Panc1 (cell line): ENCODE measurements at places on chromosomes 11 and 22. TPM values are rescaled to one million over a fixed set of nuclear protein-coding genes. Genes with fewer than 3 reads are reported as not detected.

The ST14 gene
- total RNA-seq = 1.8 TPM

The POTEH gene
- not detected for total RNA-seq

DNA sequence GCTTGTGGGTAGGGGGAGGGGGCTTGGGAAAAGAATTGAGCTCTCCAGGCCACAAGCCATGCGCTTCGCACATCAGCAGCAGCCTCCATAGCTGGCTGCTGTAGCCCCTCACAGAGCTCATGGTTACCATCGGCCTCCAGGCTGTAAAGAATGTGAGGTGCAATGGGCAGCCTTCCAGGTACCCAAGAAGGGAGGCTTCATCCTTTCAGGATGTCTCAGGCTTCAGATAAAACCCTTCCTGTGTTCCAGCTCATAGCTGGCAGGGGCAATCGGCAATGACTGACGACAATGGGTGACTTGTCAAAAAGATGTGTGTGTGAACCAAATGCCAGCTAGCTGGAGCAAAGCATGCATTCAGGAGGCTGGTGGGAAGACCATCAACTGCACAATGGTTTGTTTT, 102.0 kb downstream of the TIMP3 start:
- no peak for DNase-seq

DNA sequence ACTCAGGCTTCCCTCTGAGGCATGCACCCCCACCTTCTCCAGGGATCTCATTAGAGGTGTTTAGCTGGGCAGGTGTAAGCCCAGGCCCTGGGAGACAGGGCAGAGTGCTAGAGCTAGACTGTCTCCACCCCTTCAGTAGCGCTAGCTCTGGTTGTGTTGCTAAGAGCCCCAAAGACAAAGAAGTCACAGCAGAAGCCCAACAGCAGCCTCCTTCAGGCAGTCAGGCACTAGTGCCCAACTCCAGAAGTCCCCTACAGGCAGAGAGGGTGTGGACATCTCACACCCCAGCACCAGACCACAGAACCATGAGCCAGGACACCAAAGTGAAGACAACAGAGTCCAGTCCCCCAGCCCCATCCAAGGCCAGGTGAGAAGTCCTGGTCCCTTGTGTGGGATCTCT, at the start of gene CNGA4:
CNGA4 (plus strand) TSS at position 188 of the 400 bp plus-strand sequence; CDS start at position 306, 118 bp downstream.
- DNase-seq = no peak

The BBS1 gene
- total RNA-seq = 26.9 TPM

The GAL3ST3 gene
- not detected for total RNA-seq

- no peak for DNase-seq
Measured at GRCh38 chr11:133947321-133947756, 9.4 kb downstream of the IGSF9B start.

DNA sequence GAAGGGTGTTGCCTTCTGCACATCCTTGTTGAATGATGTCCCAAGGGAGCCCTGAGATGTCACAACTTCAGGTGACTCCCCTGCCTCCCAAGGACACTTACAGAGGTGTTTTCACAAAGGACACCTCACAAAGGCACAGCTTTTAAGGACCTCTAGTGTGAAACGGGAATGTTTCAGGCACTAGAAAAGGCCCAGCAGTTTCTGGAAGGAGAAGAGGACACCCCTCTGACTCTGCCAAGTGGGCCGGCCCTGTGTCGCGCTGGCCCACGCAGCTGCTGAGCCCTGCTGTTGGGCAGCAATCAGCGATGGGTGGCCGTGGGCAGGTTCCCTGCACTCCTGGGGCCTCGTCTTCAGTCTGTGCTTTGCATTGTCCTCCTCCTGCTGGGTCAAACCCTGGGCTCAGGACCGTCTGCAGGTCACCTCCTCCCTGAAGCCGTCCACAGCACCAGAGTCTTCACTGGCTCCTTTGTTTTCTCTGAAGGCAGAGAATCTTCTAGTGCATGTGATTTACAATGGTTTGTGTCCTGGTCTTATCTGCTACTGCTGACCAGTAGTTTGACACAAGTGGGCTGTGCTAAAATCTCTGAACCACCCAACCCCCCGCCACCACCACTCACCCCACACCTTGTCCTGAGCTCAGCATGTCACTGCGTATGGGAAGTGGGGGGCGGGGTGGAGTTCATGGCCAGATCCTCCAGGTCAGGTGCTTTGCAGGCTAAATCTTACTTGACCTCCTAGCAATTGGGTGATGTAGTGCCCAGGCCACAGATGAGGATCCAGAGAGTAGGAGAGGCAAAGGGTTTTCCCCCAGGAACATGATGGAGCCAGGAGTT, 3.2 kb downstream of the LINC01488 start:
- no peak for DNase-seq

DNA sequence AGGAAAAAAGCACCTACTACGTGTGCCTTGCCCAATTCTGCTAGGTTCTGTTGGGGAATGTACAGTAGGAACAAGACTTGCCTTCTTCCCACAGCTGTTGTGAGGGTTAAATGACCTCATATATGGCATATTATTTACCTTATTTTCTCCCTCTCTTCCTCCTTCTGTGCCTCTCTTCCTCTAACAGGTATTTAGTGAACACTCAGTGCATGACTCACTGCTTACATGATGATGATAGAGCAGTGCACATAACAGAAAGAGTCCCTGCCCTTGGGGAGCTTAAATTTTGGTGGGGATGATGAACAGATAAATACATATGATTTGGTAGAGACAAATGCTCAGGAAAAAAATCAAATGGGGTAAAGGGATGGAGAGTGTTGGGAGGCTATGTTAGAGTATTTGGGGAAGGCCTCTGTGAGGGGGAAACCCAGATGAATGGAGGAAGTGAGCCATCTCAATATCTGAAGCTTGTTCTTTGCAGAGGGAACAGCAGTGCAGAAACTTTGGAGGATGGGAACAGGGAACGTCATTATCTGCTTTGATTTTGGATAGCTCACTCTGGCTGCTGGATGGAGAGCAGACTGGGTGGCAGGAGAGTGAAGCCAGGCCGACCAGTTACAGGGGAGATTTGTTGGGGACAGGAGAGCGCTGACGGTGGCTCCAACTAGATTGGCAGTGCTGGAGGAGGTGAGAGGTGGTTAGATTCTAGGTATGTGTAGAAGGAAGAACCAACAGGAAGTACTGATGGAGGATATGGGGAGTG, 95.5 kb upstream of the TENM4 start:
- no peak for DNase-seq

GRCh38 chr11:86459002-86459385, 84.3 kb downstream of the CCDC81 start:
- no peak for DNase-seq

DNA sequence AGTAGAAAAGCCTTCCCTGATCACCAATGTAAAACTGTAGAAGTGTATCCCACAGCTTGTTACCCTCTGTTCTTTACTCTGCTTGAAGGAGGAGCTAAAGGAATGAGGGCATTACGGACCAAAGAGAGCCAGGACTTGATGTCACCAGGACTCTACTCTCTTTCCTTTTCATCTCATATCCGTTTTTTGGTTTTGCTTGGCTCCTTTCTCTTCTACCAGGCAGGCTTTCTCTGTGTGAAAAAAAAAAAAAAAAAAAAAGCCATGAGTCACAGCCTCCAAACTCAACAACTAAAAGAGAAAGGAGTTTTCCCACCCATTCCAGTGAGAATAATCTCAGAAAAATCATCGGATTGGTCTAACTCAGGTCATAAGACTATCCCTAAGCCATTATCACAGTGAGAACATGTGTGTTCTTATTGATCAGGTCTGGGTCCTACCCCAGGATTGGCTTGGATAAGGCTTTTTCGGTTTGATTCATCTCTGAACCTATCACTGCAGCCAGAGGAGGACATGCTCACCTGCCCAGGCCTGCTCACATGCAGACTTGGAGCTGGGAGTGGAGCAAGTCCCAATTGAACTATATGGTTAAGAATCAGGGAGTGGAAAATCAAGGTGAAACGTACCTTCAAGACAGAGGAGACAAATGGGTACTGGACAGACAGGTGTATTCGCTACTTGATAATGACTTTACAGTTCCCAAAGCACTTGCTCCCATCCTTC, 19.4 kb upstream of the LRRC55 start:
- DNase-seq = no peak

GRCh38 chr11:10303558-10304363, 1.1 kb upstream of the ADM start:
- no peak for DNase-seq

The SCN2B gene
- not detected for total RNA-seq

GRCh38 chr11:84290647-84291046, 1004.5 kb upstream of the CCDC90B start:
- no peak for DNase-seq

The TRIM49D2 gene
- not detected for total RNA-seq

The SMTNL1 gene
- not detected for total RNA-seq

DNA sequence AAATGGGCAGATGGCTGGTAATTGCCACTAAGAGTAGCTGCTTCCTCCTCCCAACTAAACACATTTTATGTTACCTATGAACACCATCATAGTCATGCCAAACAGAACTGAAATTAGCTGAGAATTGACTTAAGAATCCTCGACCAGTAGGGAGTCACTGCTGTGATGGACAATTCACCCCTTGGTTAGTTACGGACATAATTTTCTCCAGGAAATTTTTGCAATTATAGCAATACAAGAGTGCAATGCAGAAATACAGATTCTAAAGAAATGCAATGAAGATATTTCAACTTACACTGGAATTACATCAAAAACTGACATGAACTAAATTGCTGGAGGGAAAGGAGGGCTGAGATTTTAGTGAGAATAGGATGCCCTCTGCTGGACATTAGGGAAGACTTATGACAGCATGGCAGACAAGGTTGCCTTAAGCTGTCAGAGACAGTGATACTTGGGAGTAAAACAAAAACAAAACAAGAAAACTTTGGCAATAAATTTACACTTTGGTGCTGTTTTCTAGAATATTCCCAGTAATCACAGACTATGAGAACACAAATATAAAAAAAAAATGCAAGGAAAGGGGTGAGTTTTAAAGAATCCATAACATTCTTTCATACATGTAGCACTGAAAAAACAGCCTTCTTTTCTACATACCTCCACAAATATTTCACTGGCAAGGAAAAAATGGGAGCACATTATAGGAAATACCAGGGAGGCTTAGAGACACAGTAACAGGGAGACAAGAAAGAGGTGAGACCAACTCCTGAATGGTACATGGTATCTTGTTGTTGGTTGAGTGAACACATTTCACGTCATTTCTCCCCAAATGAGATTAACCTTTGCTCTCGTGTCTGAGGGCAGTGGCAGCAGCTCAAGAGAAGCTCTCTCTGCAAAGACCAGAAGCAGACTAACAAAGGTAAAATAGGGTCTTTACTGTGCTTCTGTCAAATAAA, 11.2 kb upstream of the PPP2R1B start:
- DNase-seq = peak; percentile 45

- DNase-seq = no peak
Measured at GRCh38 chr11:21116009-21116408, 446.6 kb downstream of the NELL1 start.

DNA sequence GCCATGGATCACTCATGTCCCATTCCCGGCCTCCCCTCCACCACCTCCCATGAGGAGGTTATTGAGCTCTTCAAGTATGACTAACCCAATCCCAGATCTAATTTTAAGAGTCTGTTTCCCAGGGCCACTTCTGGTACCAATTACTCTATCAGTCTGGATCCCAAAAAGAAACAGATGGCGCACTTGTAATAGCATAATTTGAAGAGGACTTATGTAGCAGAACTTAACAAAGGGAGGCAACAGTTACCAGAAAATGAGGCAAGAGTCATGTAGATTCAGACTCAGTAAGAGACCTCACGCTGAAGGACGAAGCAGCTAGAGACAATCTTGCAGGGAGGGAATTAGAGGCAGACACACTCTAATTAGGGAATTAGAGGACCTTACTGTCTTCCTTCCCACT, 46.9 kb downstream of the DDX6 start:
- DNase-seq = no peak

The MOGAT2 gene
- 0.08 TPM for total RNA-seq

The SPON1 gene
- total RNA-seq = 0.10 TPM

DNA sequence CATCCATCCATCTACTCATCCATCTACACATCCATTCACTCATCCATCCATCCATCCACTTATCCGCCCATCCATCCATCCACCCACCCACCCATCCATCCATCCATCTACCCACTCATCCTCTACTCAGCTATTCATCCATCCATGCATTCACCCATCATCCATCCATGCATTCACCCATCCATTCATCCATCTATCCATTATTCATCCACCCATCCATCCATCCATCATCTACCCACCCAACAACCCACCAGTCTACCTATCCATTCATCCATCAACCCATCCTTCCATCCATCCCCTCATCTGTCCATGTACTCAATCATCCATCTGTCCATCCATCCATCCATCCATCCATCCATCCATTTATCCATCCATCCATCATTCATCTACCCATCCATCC, 972.7 kb downstream of the BRD1 start:
- no peak for DNase-seq

DNA sequence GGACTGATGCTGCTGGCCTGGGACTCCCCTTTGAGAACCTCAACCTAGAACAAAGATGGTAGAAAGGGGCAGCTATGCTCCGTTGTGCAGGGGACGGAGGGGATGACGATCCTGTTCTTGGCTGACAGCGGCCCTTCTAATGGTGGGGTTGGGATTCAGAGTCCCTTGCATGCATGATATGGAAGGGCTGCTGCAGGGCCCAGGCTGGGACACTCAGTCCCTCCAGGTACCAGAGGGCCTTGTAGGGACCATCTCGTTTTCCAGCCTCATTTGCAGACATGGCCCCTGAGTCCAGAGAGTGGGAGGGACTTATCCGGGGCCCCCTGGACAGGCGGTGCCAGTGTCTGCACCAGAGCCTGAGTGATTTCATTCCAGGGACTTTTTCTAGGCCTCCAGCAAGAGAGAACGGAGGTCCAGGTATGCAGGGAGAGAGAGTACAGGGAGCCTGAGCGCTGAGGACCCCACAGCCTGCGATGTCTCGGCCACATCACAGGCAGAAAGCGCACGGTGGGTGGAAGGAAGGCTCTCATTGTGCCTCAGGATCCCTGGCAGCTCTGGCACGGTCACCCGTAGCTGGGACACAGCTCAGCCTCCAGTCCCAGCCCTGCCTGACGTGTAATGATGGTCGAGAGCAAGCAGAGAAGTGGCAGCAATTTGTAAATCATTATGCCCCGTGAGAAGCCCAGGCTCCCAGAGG, 860.8 kb downstream of the TBC1D22A start:
- no peak for DNase-seq

- DNase-seq = no peak
Measured at GRCh38 chr11:10261821-10262220, 32.2 kb downstream of the SBF2 start.

DNA sequence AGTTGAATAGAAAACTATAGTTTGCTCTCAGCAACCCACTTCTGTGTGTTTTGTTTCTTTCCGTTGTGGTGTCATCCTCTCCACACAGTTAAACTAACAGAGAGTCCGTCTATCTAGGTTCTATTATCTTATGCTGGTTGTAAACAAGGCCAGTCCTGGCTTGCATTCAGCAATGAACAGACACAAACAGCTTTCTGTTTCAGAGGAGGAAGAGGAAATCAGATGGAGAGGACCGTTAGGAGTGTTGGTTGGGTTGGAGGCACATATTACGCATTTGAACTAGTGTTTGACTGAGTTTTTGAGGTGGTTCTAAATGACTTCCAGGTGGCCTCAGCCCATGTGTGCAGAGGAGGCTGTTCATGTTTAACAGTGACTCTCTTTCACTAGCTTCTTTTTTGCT, 129.5 kb upstream of the SORL1-AS1 start:
- DNase-seq = no peak

GRCh38 chr11:65773784-65774411, 6.9 kb downstream of the AP5B1 start:
- DNase-seq = no peak

- no peak for DNase-seq
Measured at GRCh38 chr22:23784215-23784732, 2.5 kb upstream of the SMARCB1 start.

The MYEOV gene
- 69.8 TPM for total RNA-seq

- DNase-seq = no peak
Measured at GRCh38 chr22:19231986-19232385, 53.5 kb upstream of the SLC25A1 start.
